ENCODE measurements at places on chromosomes 6 and 20.
A peak's percentile ranks its signal among the peaks of the same experiment; 100 is the strongest.

GRCh38 chr6:44342489-44342888 is at the start of gene SPATS1:
Gene SPATS1 (plus strand): TSS chr6:44342650. CDS start chr6:44343096, 446 bp downstream.
- DNase-seq = no peak

DNA sequence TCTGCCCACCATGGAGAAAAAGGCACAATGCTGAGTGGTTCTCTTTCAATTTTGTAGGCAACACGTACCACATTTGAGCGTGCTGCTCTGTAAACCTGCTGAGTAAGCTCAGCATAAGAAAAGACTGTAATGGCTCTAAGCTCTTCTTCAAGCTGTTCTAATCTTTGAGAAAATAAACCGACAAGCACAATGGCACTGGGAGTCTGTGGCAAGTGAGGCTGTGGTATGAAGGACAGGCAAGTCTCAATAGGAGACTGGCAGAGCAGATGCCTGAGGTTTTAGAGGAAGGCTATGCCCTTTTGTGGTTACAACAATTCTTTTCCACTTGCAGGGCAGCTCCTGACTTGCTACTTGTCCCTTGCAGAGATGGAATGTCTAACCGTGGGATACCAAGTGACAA is 136.7 kb upstream of the EXOC2 start:
- no peak for DNase-seq

- no peak for DNase-seq
These were observed 493.9 kb upstream of the SOX4 start for GRCh38 chr6:21099338-21100314.

DNA sequence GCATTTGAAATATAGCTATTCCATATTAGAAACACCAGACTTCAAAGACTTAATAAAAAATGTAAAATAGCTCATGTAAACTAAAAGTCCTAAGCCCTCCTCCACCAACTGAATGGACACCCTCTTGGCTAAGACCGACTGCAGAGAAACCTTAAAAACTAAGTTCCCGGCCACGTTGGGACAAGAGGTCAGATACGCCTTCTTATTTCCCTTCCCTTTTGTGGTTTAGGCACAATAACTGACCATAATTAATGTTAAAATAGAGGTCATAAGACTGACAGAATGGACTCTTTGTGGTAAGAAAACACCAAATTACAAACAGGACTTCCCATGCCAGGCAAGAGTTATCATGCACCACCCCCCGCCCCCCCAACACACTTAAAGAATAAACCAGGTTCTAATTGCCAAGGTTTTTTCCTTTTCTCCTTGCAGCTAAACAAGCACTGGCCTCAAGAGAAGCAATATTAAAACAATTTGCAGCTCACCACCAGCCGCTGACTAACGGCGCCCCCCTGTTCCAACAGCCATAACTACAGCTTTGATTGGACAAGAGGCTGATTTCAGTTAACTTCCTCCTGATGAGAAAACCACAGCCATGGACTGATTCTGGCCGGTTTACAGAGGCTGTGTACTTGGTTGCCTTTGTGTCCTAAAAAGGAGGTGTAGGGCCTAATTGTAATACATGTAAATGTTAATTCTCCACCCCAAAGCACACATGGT is 10.7 kb upstream of the LAMP5 start:
- DNase-seq = no peak

GRCh38 chr6:156780102-156780641 is 3.0 kb downstream of the ARID1B start:
- DNase-seq = peak; percentile 62

DNA sequence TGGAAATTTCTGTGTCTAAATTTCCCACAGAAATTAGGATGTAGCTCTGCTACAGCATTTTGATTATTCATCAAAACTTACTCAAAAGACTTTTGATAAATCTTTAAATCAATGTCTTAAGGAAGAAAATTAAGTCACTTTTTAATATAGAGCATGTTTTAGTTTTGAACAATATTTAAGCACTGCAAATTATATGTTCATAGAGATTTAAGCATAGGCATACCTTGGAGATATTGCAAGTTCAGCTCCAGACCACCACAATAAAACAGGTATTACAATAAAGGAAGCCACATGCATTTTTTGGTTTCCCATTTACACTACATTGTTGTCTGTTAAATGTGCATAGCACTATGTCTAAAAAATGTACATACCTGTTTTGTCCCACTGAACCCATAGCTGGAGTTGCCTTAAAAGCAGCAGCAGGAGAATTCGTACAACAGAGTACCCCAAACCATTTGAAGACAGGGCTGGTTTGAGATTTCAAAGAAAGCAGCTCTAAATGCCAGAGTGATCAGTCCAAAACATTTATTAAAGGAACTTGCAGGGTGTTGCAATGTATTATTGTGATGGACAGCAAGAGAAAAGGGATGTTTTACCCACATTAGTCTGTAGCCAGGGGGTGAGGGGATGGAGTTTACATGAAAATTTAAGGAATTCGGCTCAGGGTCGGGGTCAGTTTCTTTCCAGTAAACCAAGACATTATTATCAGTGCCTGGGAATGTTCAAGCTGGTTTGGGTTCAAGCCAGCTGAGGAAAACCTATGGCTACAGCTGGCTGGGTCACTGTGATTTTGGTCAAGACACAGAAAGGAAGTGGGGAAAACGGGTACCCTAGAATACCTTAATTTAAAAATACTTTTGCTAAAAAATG is 6.3 kb upstream of the LOC128125822 start:
- DNase-seq = no peak

DNA sequence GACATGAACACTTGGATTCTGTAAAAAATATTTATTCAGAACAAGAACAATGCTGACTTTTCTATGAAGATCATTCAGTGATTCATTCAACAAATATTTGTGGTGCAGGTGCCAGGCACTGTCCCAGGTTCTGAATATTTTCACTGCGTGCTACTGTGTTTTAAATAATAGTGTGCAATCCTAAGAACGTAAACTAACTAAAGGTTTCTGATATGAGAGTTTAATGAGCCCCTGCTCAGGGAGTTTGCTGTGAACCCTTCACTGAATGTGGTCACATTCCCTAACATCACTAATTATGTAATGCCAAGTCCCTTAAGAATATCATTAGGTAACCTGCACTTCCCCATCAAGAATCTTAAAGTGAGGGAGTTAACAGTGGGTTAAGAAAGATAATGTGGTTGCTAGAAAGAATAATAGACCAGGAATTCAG is 1.7 kb upstream of the TMEM170B start:
- no peak for DNase-seq

- no peak for DNase-seq
These were observed 17.8 kb upstream of the TCF21 start for GRCh38 chr6:133871131-133871530.

DNA sequence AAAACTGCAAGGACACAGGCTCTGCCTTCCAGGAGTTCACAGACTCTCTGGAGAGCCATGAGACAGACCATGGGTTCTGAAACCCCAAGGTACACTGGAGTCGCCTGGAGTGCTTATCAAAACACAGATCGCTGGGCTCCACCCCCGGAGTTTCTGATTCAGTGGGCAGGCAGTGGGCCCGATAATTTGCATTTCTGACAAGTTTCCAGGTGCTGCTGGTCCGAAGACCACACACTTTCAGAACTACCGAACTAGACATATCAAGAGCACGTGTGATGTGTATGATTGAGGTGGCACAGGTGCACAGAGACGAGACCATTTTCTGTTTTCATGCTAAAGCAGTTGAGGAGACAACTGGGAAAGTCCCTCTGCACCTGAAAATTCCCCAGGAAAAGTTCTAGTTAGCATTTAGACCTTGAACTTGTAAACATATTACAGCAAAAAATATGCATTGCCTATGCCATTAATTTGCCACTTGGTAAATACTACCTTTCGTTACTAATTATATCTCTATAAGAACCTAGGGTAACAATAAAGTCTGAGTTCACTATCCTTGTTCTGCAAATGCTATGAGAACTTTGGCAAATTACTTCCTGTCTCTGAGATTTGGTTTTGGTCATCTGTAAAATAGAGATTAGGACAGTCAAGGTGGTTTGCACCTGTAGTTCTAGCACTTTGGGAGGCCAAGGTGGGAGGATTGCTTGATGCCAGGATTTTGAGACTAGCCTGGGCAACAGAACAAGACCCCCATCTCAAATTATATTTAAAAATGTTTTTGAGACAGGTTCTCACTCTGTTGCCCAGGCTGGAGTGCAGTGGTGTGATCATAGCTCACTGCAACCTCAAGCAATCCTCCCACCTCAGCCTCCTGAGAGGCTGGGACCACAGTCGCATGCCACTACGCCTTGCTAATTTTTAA is 14.3 kb upstream of the PIM1 start:
- peak; percentile 47 for DNase-seq

DNA sequence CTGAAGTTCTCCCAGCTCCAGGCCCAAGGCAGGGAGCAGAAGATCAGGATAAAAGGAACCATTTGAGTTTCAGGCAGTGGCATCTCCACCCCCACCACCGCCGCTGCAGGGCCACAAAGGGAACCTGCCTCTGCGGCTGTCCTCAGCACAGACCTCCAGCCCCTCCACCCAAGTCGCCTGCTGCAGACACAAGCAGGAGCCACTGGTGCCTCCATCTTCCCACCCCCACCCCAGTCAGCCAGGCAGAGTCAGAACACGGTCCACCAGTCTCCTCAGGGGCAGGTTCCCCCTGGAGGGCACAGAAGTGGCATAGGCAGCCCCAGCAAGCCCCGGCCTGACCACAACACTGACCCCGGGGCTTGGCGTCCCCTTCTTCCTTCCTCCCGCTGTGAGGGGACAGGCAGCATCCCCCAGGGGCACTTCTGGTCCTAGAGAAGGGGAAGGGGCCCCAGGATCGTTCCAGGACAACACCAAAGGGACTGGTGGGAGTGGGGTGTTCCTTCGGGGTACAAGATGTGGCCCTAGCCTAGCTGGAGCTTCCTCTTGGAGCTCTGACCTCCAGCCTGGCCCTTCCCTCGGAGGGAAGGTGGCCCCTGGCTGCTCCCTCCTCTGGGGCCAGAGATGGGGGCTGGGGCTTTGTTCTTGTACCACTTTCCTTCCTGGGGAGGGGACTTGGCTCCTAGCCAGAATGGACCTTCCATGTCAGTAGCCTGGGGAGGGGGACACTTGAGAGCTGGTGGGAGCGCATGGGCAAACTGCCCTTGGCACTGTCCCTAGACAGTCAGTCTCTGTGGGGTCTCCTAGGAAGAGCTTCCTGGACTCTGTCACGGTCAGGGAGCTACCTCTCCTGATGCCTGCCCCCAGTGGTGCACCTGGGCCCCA is 36.0 kb downstream of the YTHDF1 start:
- no peak for DNase-seq
